Coronary artery (tissue), 2 donors: ENCODE measurements at places on chromosomes 13 and 19.

DNA sequence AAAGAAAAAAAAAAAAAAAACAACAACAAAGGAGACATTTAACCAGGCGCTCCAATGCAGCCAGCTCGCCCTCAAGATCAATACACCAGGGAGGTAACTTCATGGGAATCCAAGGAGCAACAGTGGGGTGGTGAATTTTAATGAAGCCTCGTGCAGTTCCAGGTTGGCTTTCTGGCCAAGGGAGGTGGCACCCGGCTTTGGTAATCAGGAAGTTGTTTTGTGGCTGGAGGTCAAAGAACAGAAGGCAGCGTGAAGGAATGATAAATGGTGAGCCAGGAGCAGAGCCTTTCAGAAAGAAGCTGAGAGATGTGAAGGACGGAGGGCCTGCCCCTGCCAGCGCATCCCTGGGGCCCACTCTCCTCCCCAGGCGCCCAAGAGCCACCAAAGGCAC is 188.2 kb upstream of the TSC22D1 start:
- DNase-seq, result no peak

DNA sequence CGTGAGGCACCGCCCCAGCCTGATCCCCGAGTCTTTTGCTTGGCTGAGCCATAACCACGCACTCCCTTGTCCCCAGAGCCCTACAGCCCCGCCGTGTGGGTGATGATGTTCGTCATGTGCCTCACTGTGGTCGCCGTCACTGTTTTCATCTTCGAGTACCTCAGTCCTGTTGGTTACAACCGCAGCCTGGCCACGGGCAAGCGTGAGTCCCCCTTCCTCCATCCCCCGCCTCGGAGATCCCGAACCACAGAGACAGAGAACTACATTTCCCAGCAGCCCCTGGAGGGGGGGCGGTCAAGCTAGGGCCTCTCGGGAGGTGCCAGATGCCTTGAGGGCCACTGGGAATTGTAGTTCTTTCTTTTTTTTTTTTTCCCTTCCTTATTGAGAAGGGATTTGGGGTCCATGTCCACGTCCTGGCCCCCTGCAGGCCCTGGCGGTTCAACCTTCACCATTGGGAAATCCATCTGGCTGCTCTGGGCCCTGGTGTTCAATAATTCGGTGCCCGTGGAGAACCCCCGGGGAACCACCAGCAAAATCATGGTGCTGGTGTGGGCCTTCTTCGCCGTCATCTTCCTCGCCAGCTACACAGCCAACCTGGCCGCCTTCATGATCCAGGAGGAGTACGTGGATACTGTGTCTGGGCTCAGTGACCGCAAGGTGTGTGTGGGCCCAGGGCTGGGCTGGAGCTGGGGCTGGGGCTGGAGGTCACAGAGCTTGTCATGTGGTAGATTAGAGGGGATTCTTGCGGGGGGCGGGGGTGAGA is 25.9 kb downstream of the GRIN2D start:
- DNase-seq, result no peak

DNA sequence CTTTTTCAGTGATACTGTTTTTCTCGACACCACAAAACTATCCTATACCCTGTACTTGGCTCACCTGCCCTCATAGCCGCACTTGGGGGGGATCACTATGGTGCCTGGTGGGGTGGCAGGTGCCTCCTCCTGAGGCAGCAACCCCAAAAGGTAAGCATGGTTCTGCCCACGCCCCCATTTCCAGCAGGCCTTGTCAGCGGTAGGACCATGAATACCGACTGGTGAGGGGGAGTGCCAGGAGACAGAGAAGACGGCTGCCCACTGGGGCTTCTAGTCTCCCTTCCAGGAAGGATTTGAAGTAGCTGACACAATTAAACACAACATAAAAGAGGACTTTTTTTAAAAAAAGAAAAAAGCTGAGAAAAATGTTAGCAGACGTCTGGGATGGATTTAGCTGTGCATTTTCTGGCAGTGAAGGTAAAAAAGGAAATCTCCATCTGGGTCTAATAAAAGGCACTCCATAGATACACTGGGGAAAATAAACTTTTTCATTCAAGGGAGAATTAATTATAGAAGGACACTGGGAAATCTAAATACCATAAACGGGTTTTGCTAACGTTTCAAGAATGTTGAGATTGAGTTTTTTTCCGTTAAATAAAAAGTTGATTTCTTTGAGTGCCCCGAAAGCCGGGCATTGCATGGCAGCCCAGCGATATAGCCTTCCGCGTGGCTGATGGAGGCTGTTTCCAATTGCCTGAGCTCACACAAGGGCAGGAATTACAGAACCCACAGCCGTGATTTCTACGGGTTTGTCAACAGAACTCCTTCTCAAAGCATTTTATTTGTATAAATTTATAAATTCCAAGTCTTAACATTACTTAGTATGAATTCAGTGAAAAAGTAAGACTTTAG is 45.1 kb downstream of the ATP11A start:
- DNase-seq, result no peak

- no peak for DNase-seq
These were observed 19.0 kb downstream of the AKT2 start for GRCh38 chr19:40266119-40266518.

GRCh38 chr13:85241060-85241459 is 558.2 kb downstream of the SLITRK6 start:
- DNase-seq, result no peak

GRCh38 chr13:76848596-76848995 is 37.6 kb downstream of the KCTD12 start:
- DNase-seq, result no peak

- no peak for DNase-seq
These were observed 2.9 kb downstream of the DNAJC15 start for GRCh38 chr13:43026262-43026661.

DNA sequence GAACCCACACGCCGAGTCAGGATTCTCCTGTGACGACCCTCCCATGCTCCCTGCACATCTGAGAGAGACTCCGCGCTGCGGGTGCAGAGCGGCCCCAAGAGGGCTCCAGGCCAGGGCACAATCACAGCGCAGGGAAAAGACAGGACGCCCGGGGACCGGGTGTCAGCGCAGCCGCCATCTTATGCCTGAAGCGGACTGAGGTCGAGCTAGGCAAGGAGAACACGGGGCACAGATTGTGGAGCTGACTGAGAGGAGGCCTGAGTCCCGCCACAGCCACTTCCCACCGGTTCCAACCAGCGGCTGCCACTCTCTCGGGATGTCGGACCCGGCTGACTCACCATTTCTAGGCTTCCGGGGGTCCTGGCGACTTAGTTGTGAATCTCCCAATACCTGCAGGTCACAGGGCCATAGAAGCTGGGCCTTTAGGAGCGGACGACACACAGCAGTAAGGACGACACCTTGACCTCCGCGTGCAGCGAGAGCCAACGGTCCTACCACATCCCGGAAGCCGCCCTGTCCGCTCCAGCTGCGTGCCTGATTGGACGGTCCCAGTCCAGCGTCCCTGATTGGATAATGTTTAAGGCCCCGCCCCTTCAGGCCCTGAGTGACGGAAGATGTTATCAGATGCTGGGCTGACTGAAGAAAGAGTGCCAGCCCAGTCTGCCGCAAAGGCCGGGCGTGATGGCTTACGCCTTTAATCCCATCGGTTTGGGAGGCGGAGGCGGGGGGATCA is at the start of gene ZNF728:
Gene ZNF728 (minus strand): TSS at position 487 of the 733 bp plus-strand sequence. CDS start 146 bp downstream, at position 341.
- DNase-seq, result peak; percentile 76

DNA sequence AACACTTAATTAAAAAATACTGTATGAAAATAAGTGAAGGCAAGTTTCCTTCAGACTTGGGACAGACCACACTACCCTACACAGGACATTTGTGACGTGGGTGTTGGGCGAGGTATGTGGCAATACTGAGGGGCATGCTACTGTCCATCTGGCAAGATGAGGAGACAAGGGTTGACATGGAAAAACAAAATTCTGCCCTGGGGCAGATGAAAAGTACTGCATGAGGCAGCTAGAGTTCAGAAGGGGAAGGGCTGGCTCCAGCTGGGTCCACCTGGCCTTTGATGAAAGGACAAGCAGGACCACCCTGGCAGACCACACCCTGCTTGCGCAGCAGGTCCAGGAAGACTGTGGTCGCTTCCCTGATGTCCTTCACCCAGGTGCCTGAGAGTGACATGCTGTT is 43.2 kb downstream of the LATS2 start:
- no peak for DNase-seq

DNA sequence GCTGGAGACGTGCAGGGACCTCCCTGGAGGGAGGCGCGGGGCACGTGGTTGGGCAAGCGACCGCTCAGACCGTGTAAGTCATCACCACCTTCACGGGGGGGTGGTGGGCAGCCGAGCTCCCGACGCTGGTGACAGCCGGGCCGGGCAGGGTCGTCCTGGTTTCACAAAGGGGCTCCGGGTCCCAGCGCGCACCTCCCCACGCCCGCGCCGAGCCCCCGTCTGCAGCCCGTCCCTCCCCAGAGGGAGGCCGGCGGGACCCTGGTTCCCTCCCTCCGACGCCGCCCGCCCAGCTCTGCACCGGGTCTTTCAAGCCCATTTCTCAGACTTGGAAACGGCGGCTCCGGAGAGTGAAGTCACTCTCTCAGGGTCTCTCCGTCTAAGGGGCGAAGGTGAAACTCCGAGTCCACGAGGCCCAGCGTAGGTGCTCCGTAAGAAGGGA is 729 bp upstream of the ARID3A start:
- no peak for DNase-seq

DNA sequence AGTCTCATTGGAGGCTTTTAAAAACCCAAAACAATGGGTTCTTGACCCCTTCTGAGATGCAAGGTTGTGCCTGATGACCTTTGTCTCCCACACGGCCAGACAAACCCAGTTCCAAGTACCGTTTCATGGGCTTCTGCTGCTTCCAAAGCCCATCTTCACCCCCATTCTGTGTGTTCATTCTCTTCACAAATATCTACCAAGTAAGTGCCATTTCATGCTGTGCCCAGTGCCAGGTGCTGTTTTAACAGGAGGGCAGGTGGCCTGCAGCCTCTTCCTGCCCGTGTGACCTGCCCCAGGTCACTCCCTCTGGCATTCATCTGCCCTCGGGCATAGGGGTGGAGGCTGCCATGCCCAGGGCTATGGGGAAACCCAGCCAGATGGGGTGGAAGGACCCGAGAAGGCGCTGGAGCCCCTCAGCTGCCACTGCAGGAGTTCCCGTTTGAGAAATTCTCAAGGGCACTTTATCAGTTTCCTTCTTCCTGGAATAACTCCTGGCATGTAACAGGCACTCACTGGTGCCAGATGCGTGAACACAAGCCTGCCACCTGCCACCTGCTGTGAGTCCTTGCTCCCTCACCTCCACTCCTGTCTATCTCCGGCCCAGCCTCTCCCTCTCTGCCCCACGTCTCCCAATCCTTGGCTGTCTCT is 12.5 kb downstream of the CAPN12 start:
- DNase-seq, result no peak

- DNase-seq, result no peak
These were observed 22.3 kb downstream of the FAM216B start for GRCh38 chr13:42803563-42804204.
